ENCODE measurements at places on chromosomes 13 and 19.
A peak's percentile ranks its signal among the peaks of the same experiment; 100 is the strongest.

- no peak for DNase-seq
These were observed 121.0 kb downstream of the MRPL57 start for GRCh38 chr13:21297447-21297846.

- DNase-seq, result no peak
These were observed 634.4 kb upstream of the KLF12 start for GRCh38 chr13:74768521-74769085.

DNA sequence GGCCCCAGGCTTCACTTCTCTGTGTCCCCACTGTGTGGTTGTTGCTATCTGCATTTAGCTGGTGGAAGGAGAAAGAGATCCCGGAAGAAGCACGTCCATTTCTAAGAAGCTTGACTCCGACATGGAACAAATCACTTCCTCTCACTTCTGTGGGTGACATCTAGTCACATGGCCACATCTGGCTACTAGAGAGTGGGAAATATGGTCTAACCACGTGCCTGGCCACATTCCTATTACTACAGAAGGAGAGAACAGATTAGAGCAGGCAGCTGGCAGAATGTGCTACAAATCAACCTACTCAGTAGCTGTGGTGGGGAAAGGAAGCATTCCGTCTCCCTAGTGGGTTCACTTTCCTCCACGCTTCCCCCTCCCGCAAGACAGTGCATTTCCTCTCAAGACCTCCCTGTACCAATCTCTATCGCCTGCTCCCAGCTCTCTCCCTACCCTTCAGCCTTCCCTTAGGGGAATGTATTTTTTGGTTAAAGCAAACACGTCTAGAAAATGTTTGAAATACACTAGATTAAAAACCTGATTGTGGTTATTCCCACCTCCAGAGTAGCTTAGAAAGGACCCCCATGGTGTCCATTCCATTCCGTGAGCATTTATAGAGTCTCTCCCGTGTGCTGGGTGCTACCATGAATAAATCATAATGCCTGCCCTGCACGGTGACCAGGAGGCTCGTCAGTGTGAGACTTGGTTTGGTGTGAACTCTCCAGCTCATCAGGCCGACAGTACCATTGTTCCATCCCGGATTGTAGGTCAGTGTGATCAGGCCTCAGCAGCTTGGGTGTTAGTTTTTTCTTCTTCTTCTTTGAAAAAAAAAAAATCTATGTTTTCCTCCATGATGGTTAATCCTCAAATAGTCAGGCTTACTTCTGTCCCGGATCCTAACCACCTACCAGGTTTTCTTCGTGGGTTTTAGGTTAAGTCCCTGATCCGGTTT lies 8.0 kb upstream of the AMER2 start:
- no peak for DNase-seq

DNA sequence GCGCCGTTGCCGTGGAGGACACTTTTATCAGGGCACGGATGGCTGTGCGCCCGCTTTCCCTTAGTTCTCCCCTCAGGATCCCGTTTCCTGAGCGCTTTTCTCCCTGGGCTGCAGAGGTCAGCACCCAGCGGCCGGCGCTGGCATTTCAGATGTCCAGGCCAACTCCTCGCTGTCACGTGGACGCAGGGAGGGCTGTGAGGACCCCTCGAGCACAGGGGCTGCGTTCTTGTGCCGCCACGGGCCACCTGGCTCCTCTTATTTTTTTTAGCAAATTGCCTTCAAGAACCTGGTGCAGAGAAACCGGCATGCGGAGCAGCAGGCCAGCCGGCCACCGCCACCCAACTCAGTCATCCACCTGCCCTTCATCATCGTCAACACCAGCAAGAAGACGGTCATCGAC lies 22.3 kb downstream of the ATP4B start:
- no peak for DNase-seq

DNA sequence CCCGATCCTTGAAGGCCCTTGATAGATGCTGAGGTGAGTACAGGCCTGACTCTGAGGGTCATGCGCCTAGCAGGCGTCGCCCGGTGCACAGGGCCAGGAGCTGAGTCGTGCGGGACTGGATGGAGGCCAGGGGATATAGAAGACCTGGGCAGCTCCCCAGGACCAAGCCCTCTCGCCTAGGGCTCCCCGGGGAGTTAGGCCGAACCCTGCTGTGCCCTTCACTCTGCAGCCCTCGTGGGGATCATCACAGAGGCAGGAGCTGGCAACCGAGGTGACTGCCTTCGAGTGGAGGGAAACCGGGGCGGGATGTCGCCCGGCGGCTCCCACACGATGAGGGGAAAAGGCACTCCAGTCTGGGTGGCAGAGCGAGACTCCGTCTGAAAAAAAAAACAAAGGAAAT lies 11.7 kb downstream of the CSNK1G2 start:
- no peak for DNase-seq

DNA sequence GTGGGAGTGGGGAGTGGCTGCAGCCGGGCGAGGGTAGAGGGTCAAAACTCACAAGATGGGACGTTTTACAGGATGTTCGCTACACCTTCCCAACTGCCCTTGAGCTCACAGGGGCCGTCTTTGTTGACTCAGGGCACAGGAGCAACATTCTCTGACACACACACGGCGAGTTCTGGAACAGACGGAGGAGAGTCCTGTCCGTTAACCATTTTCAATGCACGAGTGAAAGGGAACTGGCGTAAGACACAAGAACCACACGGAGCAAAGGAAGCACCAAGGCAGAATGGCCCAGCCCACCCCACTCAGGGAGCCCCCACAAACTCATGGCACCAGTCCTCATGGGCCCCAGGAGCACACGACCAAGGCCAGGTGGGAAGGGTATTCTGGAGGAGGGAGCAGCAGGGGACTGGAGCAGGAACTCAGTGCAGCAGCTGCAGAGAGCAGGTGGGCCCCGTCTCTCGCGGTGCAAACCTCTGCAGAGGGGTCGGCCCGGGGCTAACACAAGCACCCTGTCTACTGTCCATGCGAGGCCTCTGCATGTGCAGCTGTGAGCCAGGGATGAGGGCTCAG lies 37.9 kb upstream of the ISYNA1 start:
- DNase-seq, result no peak

DNA sequence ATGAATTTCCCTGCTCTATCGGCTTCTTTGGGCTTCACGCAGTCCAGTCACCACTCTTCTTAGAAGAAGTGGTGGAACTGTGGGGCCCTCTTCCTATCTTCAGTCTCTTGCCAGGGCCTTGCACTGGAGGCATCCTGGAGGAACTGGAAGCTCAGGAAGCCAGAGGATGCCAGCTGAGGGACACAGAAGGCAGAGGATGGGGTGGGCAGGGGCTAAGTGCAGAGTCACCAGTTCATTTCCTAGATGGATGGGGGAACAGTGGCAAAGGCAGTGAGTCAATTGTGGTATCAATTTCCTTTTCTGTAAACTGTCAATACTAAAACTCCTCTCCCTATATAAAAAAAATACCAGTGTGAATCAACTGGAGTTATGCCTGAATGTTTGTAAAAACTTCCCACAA lies 419.7 kb downstream of the KLF12 start:
- DNase-seq, result no peak

GRCh38 chr13:46640843-46641242 lies 87.9 kb downstream of the LRCH1 start:
- no peak for DNase-seq

GRCh38 chr13:32726374-32727037 lies 140.3 kb downstream of the PDS5B start:
- DNase-seq, result no peak

DNA sequence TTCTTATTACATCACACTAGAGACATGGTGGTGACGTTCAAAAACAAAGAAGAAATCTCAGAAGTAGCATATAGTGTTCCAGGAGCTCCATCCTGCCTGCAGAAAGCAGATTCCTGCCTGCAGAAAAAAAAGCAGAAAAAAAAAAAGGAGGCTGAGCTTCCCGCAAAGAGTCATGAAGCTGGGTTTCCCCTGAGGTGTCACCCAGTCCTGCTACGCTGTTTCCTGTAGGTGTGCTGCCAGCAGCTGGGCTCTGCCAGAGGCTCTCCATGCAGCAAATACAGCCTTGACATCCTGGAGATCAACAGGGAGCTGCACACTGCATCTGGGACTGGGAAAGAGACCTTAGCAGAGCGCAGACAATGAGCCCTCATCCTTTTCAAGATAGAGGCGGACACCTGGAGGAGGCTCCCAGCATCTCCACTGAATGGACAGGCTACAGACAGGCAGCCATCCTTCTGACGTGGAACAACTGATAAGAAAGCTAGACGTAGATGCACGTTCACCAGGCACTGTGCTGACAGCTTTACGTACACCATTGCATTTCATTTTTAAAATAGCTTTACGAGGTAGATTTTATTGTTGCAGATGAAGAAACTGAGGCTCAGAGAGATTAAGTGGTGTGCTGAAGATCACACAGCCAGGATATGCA lies 350.9 kb downstream of the FOXO1 start:
- peak; percentile 73 for DNase-seq

- DNase-seq, result peak; percentile 19
These were observed 43.3 kb downstream of the VWA8 start for GRCh38 chr13:41917641-41918040.

All from CD4-positive, alpha-beta T cell treated with Interferon alpha-2 for 1 hour (primary cell).